ENCODE measurements at places on chromosomes 13 and 19. TPM values are rescaled to one million over a fixed set of nuclear protein-coding genes. Genes with fewer than 3 reads are reported as not detected.

CDX2 gene
- not detected for total RNA-seq

ATP4B gene
- total RNA-seq, result not detected

C19orf12 gene
- 16.3 TPM for total RNA-seq

LILRA2 gene
- not detected for total RNA-seq

ZNF738 gene
- total RNA-seq, result 4.4 TPM

HIF3A gene
- total RNA-seq, result not detected

BCL2L12 gene
- total RNA-seq, result 4.7 TPM

PRR19 gene
- total RNA-seq, result 0.36 TPM

LRRC4B gene
- not detected for total RNA-seq

All from IMR-90 (cell line).